Activated CD4-positive, alpha-beta T cell treated with anti-CD3 and anti-CD28 coated beads, Interleukin-2, amount 50 U/mL, for 4 hours (primary cell): ENCODE measurements at places on chromosomes 13 and 19.

DNA sequence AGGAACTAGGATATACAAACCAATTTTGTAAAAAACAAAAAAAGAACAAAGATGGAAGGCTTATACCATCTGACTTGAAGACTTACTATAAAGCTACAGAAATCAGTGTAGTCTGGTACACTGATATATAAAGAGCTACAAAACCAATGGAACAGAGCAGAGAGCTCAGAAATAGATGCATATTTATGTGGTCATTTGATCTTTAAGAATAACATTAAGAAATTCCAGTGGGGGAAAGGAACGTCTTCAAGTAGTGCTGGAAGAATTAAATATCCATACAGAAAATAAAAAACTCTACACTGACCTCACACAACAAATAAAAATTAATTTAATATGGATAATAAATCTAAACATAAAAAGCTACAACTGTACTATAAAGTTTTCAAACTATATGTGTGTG is 317.0 kb downstream of the ENOX1 start:
- DNase-seq = no peak

DNA sequence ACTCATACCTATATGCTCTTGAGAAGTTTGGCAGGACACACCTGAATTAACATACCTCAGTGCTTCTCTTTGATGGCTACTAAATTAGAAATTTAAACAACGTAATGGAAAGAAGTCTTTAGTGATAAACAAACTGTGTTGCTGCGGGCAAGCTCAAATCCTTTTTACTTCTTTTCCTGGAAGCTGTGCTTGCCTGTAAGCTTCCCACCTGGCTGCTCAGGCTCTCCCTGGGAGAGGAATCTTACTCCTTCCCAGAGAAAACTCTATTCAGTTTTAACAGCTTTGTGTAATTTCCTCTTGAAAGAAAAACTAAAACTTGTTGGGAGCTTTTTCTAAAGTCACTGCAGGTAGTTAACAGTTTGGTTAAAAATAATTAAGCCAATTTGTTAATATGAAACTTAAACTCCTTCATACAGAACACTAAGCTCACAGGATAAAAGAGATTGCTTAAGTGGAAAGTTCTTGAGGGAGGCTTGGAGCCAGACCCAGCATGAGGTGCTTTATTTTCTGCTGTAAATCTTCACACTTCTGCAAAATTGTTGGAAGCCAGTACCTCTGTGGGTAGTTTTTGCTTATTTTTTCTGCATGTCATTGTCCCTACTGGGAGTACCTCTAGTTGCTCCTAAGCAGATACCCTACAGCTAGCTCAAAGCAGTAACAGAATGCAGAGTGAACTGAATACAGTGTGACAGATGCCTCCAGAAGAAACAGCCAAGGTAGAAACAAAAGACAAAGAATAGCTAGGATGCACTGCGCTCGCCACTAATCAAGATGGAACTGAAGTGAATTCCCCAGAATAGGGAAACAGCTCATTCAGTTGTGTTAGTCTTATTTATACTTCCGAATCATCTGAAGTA is 1253.0 kb downstream of the PCDH17 start:
- no peak for DNase-seq

- DNase-seq = no peak
Observed at GRCh38 chr19:38733241-38733492, 11.1 kb downstream of the CAPN12 start.

DNA sequence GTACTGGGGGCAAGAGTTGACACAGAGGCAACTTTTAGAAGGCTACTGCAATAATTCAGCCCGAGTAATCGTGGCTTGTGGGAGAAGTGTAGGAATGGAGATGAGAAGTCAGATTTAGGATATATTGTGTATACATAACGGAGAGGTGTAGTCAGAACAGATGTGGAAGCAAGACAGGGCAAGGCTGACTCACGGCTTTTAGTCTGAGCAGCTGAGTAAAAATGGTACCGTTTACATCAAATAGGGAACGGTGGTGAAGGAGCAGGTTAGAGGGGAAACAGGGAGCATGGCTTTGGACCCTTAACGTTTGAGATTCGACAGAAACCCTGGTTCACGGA is 796 bp upstream of the LSM14A start:
- peak; percentile 30 for DNase-seq

DNA sequence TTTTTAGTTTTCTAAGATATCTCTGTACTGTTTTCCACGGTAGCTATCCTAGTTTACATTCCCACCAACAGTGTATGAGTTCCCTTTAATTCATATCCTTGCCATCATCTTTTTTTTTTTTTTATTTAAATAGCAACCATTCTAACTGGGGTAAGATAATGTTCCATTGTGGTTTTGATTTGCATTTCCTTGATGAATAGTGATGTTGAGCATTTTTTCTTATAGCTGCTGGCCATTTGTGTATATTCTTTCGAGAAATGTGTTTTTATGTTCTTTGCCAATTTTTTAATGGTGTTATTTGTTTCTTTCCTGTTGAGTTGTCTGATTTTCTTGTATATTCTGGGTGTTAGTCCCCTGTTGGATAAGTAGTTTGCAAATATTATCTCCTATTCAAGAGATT is 454.8 kb downstream of the DACH1 start:
- no peak for DNase-seq

DNA sequence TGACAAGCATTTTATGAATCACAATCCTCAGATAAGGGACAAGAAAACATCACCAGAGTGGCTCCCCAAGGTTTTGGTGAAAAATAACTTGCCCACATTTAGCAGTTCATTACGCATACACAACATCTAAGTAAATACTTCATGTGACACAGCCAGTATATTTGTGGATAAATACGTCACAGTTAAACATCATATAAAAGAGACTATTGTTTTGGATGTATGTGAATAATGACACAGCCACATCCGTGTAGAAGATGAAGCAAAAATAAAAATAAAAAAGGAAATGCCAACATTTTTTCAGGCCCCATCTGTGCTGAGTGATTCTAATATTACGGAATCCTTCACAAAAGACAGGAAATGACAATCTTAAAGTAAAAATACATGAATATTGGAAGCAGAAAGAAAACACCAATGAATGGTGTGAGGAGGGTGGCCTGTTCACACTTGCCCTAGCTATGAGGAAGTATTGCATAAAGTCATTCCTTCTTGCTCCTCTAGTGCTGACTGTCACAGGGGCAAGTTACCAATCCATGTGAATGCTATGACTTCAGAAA is 457.1 kb downstream of the KLF12 start:
- no peak for DNase-seq

DNA sequence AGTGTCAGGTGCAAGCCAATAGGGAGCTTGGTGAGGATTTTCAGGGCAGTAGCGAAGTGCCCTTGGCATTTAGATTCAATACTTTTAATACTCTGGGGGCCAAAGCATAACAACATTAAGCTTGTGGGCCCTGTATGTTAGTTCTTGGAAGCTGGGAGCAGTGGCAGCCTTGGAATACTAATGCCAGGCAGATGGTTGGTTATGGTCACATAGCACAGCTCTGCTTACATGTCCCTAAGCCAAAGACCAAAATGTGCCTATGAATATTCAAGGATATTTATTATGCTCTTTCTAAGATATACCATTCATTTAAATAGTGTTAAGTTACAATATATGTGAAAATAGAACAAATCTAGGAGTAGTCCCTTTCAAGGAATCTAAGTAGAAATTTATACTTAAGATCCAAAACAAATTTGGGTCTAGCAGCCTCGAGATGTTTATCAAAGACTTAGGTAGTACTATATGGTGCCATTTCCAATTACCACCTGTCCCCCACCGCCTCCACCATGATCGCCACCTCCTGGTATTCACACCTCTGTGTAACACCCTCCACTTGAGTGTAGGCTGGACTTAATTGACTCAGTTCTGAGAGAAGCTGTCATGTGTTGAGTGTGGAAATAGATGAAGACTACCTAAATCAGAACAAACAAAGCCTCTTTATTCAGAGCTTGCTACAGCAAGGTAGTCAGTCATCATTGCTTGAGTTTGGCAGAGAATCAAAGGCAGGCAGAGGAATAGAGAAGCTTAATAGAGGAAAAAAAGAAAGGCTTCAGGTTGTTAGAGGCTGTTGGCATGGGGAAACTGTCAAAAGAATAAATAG is 261.0 kb downstream of the GPC5 start:
- DNase-seq = no peak

- no peak for DNase-seq
Observed at GRCh38 chr13:110464556-110465333, 96.8 kb downstream of the RAB20 start.

DNA sequence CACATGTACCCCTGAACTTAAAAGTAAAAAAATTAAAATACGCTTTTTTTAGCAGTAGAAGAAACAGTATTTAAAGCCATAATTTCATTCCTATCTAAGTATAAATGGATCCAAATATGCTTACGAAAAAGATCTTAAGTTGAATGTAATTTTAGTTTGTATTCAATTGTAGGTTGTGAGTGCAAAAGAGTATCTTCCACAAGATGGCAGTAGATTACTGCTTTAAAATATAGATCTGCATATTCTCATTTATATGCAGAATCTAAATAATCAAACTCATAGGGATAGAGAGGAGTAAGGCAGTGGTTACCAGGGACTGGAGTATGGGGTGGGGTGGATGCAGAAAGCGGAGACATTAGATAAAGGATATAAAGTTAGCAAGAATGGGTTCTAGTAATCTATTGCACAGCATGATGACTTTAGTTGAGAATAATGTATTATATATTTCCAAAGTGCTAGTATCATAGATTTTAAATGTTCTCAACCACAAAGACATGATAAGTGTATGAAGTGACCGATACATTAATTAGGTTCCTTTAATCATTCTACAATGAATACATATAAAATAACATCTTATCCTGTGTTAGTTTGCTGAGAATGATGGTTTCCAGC is 14.2 kb downstream of the OR7A17 start:
- DNase-seq = no peak

DNA sequence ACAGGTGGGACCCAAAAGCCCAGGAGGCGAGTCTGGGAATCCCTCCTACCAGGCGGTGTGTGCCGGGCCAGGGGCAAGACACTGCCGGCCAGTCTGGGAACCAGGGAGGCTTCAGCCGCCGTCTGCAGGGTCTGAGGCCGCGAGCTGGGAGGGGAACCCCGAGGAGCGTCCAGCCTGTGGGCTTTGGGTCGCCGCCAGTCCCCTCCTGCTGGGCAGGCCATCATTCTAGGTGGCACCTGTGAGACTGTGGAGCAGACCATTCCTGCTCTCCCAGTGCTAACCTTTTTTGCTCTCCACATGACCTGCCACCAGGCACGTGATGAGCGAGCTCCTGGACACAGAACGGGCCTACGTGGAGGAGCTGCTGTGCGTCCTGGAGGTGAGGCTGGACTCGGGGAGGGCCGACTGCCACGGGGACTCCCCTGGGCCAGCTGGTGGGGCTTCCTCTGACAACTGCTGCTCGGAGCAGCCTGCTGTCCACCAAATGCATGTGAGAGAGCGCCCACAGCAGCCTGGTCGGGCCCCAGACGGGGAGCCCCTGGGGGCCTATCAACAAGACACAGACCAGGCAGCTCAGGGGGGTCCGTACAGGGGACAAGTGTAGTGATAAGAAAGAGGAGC is 24.6 kb upstream of the F7 start:
- no peak for DNase-seq

DNA sequence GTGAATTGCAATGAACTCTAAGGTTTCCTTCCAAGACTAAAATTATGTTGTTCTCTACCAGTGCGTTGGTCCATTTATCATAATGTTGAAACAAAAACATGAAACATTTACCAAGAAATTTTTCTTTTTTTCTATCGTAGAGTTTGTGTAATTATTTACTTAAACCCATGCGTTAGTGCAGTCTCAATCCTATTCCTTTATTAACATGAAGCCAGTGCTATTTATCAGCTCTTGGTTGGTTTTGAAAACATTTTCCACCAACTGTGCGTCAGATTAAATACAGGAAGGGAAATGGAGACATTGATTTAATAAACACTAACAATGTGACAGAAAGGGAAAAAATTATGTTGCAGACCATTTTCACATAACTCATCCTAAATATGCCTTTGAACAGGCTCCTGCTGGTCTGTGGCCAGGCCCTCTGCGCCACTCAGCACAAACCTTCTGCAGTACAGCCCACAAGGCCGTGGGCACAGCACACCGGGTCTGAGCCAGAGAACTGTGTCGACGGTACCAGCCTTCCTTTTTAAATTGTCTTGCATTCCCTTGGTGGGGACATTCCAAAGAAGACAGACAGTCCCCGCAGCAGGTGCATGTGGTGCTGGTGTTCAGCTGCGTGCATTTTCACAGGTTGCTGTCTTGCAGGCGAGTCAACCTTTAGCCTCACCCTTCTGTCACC is 135.8 kb downstream of the SHISA2 start:
- DNase-seq = no peak
